Dermis blood vessel endothelial cell (primary cell): ENCODE measurements at places on chromosomes 4 and X. TPM values are rescaled to one million over a fixed set of nuclear protein-coding genes. Genes with fewer than 3 reads are reported as not detected.

- no peak for DNase-seq
These were observed 142.3 kb downstream of the PCDH18 start for GRCh38 chr4:137389911-137390520.

GRCh38 chr4:96354036-96354712 lies 514.3 kb downstream of the PDHA2 start:
- no peak for DNase-seq

DNA sequence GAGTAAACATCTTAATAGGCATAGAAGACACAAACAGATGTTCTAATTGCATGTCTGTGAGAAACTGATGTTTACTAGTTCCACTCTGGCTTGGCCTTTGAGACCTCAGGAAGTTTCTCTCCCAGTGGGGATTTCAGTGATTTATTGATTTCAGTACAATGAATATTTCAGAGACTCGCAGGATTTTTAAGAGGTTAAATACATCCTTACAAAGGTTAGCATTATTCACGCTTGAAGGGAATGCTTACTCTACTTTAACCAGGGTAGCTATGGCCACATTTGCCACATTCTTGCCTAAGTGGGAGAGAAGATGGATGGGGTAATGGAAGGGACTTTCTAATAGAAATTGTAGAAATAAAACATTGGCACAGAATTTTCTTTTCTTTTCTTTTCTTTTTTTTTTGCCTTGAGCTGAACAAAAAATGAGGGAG lies 480.1 kb downstream of the SPRY1 start:
- no peak for DNase-seq

GRCh38 chr4:2672700-2673099 lies 83.4 kb downstream of the TNIP2 start:
- no peak for DNase-seq

GRCh38 chrX:4263030-4263803 lies 549.8 kb upstream of the PRKX start:
- no peak for DNase-seq

- no peak for DNase-seq
These were observed 58.9 kb upstream of the NFKB1 start for GRCh38 chr4:102441978-102442911.

DNA sequence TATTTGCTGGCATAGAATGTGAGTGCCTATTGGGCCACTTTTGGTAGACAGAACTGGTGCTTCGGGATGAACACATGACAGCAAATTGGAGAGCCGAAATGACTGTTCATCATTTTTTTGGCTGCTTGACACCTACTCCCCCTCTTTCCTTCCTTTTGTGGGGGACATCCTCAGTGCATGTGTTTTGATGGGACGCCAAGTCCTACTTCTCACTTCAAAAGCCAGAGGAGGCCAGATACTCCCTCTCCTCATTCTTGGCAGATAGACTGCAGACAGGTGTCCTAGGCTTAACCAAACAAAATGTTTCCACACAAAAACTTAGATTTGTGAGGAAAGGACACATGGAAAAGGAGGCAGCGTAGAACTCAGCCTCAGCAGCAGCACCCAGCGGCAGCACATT lies 62.4 kb downstream of the DCHS2 start:
- no peak for DNase-seq

- no peak for DNase-seq
These were observed 41.0 kb upstream of the JADE1 start for GRCh38 chr4:128768373-128768996.

The OPRPN gene
- total RNA-seq, result not detected in 2 replicates

The VCX2 gene
- total RNA-seq, result not detected in 2 replicates

The BBS12 gene
- total RNA-seq, result 5.2 and 6.0 TPM in 2 replicates

DNA sequence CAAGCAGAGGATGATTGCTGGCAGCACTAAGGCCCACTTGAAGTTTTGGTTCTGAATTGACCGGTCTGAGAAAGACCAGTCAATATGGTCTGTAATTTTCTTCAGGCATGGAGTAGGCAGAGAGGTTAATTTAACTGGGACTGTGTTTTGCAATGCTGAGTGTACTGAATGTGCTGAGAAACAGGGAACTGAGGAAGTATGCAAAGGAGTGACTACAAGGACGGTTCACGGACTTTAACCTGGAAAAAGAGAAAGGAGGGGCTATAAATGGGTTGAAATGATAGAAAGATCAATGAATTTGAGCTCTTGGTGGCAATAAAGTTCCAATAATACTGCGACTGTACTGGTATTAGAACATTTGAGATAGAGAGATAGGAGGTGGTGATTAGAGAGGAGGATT lies 84.5 kb downstream of the MAGEB17 start:
- no peak for DNase-seq

- DNase-seq, result no peak
These were observed 8.2 kb downstream of the SLC25A4 start for GRCh38 chr4:185151296-185151695.

DNA sequence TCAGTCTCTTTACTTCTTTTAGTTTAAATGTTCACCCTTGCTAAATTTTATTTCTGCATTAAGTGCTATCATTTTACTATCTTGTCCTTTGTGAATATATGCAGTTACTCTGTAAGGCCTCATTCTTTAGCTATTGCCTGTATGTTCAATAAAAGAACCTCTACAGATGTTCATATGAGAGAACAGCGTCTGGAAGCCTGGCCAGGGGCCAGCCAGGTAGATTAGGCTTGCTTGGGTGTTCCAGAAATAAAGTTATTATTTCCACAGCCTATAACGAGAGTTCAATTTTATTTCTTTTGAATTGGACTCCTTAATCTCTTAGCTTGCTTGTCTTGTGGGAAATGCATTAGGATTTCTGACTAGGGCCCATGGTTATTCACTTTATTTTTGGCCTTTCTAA lies 214.5 kb downstream of the TLL1 start:
- no peak for DNase-seq

DNA sequence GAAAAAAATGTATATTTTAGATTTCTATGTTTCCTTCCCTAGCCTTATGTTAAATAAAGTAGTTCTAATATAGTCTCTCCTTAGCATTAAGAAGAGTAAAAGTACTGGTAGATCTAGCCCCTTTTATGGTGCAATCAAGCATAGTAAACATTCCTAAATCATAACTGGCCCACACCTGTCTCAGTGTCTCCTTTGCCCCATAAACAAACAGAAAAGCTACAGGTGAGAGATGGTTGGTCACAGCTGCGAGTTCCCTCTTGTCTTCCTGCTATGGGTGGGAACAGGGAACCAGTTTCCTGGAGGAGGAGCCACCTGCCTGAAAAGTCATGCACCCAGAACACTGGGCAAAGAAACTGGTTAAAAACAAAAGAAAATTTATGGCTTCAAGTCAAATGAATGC lies 16.6 kb downstream of the SOWAHB start:
- DNase-seq, result no peak

- no peak for DNase-seq
These were observed 8.7 kb upstream of the SLAIN2 start for GRCh38 chr4:48332661-48333060.

DNA sequence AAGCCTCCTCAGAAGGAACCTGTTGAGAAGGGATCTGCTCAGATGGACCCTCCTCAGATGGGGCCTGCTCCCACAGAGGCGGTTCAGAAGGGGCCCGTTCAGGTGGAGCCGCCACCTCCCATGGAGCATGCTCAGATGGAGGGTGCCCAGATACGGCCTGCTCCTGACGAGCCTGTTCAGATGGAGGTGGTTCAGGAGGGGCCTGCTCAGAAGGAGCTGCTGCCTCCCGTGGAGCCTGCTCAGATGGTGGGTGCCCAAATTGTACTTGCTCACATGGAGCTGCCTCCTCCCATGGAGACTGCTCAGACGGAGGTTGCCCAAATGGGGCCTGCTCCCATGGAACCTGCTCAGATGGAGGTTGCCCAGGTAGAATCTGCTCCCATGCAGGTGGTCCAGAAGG lies 22.9 kb downstream of the REST start:
- DNase-seq, result no peak

GRCh38 chrX:70434352-70434866 lies 10.2 kb upstream of the DLG3 start:
- DNase-seq, result peak; percentile 69

GRCh38 chr4:27010334-27010940 lies 149.8 kb downstream of the STIM2 start:
- peak; percentile 79 for DNase-seq

DNA sequence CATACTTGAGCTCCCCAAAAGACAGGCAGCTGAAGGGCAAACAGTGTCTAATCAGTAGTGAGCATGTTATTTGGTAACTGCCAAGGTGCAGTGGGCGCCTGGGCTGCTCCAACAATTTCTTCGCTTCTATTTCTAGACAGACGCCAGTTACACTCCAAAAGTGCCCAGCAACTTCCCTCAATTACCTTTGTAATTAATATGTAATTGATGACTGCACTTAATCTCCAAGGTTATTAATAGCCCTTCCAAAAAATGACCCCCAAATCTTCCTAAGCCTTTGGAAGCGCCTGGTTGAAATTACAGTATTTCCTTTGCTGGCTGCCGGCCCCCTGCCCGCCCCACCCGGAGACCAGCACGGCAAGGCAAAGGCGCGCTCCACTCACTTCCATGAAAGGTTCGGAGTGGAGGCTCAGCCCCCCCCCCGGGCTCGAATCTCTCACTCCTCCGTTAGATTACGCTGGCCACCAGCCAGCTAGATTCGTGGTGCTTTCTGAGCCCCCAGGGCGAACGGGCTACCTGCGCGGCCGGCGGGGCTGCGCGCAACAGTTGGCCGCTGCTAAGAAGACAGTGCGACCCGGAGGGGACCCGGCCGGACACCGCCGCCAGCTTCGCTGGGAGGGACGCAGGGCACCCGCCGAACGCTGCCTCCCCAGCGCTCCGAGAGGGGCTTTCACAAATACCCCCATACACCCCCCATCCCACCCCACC lies 1.9 kb downstream of the GPC4 start:
- DNase-seq, result no peak

The WAS gene
- 0.09 TPM in 1 of 2 replicates, not detected in the other for total RNA-seq

DNA sequence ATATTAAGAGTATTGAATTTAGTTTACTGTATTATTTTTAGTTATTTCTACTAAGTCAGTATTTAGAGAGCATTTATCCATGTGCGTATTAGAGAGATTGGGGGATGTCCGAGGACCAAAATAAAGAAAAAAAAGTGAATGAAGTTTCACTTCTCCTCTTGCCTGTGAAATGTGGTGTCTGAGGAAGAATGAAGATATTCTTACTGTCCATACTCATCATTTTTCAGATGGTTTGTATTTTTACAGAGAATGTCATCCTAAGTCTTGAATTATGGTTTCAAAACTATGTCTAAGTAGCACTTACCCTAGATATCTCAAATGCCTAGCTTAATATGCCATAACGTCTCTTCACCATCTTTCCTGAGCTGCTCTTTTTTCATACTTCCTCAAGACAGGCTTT lies 854.3 kb downstream of the C4orf33 start:
- DNase-seq, result no peak

- DNase-seq, result peak; percentile 49
These were observed 110.9 kb upstream of the ANK2 start for GRCh38 chr4:112938461-112939058.

DNA sequence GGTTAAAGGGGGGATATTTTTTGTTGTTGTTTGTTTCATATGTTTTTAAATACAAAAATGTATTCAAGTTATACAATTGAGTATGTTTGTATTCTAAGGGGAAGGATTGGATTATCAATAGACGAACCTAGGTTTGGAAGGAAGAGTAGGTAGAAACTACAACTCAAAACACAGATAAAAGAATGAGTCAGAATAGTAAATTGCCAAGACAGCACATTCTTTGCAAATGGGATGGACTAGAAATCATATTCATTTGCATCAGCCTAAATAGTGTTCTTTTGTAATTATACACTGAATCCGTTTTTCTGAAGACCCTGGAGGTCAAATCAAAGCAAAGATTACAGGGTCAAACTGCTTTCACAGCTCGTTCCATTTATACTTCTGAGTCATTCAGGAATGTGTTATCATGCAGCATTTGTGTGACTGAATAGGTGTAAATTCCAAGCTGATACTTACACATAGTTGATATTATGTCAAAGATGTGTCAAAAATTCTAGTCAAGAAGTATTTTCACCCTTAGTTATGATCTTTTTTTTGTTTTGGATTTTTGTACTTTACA lies 273.3 kb upstream of the FAT4 start:
- DNase-seq, result peak; percentile 16

- DNase-seq, result no peak
These were observed 601.3 kb downstream of the SPRY1 start for GRCh38 chr4:123997776-123998449.

DNA sequence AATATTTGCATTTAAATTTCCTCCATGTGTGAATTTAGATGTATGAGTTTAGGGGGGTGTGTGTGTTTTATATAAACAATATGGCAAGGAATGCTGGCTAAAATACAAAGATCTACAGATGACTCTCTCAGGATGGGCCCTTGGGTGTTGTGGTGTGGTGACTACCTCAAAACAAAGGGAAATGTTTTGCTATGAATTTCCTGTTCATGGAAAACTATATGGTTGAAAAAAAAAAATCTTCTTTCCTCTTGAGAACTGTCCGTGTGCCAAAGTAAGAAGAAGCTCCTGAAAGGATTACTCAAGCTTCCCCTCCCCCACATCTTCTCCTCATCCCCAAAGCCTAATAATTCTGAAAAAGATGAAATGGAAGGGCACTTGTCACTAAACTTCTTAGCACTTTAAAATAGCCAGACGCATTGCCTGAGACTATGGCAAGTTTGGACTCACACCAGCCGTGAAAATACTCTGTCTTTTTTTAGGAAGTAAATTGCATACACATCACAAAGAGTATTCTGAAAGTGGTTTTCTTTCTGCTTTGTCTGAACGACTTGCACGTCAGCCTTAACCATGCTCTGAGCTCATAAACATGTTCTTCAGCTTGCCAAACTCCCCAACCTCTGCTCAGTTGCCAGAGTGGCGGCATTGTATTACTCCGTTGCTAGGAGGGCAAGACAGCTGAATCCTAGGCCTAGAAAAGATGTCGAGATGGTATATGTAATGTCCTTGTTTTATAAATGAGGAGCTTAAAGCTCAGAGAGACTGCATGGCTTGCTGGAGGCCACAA lies 250.4 kb upstream of the JADE1 start:
- DNase-seq, result peak; percentile 66

The ANXA3 gene
- total RNA-seq, result 60.6 and 67.4 TPM in 2 replicates

DNA sequence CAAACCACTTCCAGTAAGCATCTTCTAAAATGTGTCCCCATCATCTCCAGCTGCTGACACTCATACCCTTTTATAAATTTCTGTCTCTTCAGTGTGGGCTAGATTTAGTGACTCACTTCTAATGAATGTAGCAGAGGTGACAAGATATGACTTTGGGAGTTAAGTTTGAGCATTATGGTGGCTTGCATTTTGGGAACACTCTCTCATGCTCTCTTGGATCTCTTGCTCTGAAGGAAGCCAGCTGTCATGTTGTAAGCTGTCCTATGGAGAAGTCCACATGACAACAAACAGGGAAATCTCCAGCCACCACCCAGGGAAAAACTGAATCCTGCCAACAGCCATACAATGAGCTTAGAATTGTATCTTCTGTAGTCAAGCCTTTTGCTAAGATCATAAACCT lies 691.3 kb upstream of the PCDH7 start:
- no peak for DNase-seq

The TRPC3 gene
- not detected in 2 replicates for total RNA-seq

The ADH1A gene
- total RNA-seq, result not detected in 2 replicates

The BTK gene
- total RNA-seq, result not detected in 2 replicates

The BEX1 gene
- total RNA-seq, result not detected in 2 replicates

The C4orf51 gene
- total RNA-seq, result not detected in 2 replicates

GRCh38 chr4:40686081-40686913 lies 56.6 kb upstream of the RBM47 start:
- DNase-seq, result no peak

- DNase-seq, result no peak
These were observed 94.6 kb upstream of the INPP4B start for GRCh38 chr4:142940425-142941330.
